Breast epithelium (tissue), 4 donors: ENCODE measurements at places on chromosomes 4 and X. TPM values are rescaled to one million over a fixed set of nuclear protein-coding genes. Genes with fewer than 3 reads are reported as not detected.

DNA sequence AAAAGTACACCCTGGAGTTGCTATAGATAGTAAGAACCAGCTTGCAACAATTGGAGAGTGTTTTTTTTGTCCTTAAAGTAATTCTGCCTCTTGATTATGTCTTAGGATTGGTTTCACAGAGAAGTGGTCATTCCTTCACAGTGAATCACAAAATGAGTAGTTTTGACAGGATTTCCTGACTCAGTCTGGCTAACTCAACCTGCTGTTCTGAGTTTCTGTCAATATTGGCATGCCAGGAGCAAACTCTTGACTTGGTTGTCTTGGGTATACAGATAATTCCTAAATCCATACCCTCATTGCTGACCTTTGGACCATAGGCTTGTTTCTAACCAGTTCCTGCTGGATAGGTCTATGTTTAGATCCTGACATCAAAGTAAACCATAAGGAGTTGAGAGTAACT, 9.4 kb downstream of the FHIP1A start:
- DNase-seq = no peak

- peak; percentile 79 for DNase-seq
Measured at GRCh38 chrX:39953879-39954278, 143.9 kb downstream of the BCOR start.

- no peak for DNase-seq
Measured at GRCh38 chr4:145719752-145720624, 40.0 kb downstream of the C4orf51 start.

The BEX2 gene
- total RNA-seq = 29.4 TPM

- no peak for DNase-seq
Measured at GRCh38 chrX:24201216-24201615, 51.7 kb downstream of the ZFX start.

DNA sequence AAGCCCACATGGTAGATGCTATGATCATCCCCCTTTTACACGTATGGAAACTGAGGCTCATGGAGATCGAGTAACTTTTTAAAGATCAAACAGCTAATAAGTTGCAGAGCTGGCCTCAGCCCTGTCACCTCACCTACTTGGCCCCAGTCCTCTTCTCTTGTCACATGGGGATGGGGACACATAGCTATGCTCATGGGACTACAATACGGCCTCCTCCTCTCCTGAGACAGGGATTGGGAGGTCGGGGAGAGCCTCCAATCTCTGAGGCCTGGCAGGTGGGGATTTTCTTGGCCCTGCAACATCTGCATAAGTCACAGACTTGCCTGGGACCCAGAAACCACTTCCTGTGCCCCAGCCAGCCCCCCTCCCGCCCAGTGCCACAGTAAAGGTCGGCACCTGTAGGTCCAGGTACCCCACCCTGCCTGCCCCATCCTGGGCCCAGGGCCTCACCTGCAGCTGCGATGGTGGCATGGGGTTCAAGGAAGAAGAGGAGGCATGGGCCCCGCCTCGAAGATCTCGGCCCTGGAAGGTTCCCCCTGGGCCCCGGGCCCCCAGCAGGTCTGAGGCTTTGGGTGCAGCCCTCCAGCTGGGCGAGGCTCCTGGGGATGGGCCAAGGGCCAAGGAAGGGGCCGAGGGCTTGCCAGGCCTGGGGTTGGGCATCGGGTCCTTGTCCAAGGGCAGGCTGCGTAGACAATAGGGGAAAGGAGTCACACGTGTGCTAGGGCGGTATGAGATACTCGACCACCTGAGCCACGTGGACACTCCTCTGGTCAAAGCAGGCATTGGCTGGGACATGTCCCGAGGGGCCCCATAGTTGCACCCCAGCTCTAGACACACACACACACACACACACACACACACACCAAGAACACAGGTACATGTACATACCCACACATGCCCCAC, 6.4 kb downstream of the FOXP3 start:
- no peak for DNase-seq

GRCh38 chr4:26144526-26145155, 176.2 kb upstream of the RBPJ start:
- no peak for DNase-seq

The KIT gene
- 75.4 TPM for total RNA-seq

DNA sequence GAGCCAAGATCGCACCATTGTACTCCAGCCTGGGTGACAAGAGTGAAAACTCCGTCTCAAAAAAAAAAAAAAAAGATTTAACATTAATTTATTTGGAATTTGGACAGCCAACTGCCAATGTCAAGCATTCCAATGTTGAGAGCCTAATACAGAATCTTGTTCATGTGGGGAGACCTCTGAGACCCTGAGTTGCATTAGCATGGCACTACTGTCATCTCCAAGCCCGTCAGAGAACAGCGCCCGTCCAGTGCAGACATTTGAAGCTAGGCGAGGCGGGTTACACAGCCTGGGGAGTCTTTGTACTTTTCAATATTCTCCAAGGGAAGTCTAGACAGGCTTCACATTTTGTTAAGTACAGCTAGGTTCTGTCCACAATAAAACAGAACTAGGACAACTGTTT, 126.7 kb downstream of the CHRNA9 start:
- no peak for DNase-seq

GRCh38 chrX:154064637-154065435, 32.7 kb downstream of the MECP2 start:
- no peak for DNase-seq

DNA sequence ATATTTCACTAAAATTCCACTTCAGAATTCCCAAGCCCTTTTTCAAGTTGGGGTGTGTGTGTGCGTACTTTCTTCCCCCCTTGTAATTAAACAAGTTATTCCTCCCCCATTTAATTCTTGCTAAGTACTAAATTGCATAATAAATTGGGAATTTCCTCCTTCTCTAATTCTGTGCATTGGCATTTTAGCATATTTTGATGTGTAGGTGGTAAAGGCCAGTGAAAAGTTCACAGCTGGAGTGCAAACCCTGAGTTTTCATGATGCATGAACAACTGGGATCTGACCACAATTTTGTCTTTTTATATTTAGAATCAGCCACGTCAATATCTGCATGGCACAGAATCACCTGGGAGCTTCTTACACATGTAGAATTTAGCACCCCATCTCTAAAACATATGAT, 18.5 kb downstream of the ANXA3 start:
- no peak for DNase-seq

- no peak for DNase-seq
Measured at GRCh38 chr4:142523111-142523510, 323.0 kb downstream of the INPP4B start.

The IL13RA2 gene
- 0.88 TPM for total RNA-seq

- DNase-seq = no peak
Measured at GRCh38 chr4:48967101-48967500, 19.0 kb upstream of the CWH43 start.

The ATP10D gene
- total RNA-seq = 13.3 TPM

DNA sequence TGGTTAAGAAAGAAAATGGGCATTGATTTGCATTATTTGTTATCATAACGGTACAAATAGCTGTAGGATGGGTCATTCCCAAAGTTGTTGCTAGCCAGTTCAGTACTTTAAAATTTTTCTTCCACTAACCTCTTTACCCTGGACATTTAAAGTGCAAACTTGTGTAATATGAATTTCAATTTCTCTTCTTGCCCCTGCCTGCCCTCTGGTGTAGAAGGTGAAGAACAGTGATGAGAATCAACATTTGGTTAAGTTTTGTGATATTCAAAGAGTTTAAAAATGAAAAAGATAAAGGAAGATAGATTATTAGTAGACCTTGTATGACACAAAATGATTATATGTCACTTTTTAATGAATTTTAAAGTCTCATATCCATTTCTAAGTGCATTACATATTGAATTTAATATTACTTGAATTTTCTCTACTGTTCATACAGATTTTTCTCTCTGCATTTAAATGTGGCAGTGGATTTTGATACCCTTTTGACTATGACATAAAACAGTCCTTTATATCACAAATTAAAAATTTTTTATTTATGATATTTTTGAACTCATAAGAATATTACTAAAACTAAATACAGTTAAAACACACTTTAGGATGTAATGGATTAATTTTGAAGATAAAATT, 337.7 kb downstream of the BMPR1B start:
- no peak for DNase-seq

The VEGFC gene
- total RNA-seq = 11.2 TPM

- no peak for DNase-seq
Measured at GRCh38 chr4:21102667-21103066, 402.4 kb downstream of the PACRGL start.
